CMK (cell line): ENCODE measurements at places on chromosomes 6 and 20.

DNA sequence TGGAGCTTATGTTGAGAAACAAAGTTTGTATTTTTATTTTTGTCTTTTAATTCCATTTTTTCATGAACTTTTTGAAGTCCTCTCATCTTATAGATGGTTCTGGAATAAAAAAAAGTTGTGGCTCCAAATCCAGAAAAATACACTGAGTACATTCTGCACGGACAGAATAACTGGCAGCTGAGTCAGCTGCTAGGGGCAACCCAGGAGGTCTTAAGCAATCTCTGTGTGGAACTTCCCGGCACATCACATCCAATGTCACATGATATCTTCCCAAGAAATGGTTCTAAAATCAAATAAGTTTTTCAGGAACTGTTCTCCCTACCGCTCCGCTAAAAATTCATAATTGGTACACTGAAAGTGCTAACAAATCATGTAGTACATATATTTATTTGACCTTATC lies 29.8 kb downstream of the SLC13A3 start:
- no peak for DNase-seq

- no peak for DNase-seq
These were observed 39.7 kb downstream of the SIRPA start for GRCh38 chr20:1934721-1935573.

GRCh38 chr6:27693766-27694546 lies 218.2 kb downstream of the OR2B2 start:
- no peak for DNase-seq

- DNase-seq = no peak
These were observed 32.6 kb upstream of the GRM4 start for GRCh38 chr6:34178357-34179105.
